ENCODE measurements at places on chromosomes 5 and 9. TPM values are rescaled to one million over a fixed set of nuclear protein-coding genes. Genes with fewer than 3 reads are reported as not detected.
A peak's percentile ranks its signal among the peaks of the same experiment; 100 is the strongest.

Gene PCDHGB7
- total RNA-seq = 4.2 TPM

Gene ARHGEF37
- total RNA-seq = 24.6 TPM

GRCh38 chr9:106758911-106759310 lies 104.1 kb upstream of the ZNF462 start:
- DNase-seq = no peak

DNA sequence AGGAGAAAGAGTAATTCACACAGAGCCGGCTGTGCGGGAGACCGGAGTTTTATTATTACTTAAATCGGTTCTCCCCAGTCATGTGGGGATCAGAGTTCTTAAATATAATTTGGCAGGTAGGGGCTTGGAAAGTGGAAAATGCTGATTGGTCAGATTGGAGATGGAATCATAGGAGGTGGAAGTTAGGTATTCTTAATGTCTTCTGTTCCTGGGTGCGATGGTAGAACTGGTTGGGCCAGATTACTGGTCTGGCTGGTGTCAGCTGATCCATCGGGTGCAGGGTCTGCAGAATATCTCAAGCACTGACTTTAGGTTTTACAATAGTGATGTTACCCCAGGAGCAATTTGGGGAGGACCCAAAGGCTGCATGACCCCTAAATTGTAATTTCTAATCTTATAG lies 4.6 kb upstream of the CERCAM start:
- DNase-seq = no peak

GRCh38 chr5:125057912-125058826 lies 311.7 kb upstream of the ZNF608 start:
- DNase-seq = no peak

- DNase-seq = no peak
These were observed 229.7 kb downstream of the MRPS30 start for GRCh38 chr5:45038366-45038987.

DNA sequence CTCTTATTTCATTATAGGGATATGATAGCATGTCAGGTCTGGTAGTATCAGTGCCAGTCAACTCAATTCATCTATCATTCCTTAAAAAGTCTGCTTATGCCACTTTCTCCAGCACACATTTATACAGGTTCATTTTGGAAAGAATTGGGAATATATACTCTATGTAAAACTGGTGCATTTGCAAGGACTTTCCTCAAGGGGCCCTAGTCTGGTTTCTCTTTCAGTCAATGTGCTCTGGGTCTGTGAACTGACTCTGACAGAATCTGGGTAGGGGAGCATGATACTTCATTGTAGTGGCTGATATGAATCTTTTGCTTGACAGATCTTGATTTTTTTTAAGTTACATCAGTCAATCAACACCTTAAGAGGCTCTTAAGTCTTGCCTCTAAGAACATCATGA lies 313.9 kb downstream of the HTR1A start:
- no peak for DNase-seq

- DNase-seq = no peak
These were observed 289.6 kb downstream of the MED10 start for GRCh38 chr5:6088706-6089105.

DNA sequence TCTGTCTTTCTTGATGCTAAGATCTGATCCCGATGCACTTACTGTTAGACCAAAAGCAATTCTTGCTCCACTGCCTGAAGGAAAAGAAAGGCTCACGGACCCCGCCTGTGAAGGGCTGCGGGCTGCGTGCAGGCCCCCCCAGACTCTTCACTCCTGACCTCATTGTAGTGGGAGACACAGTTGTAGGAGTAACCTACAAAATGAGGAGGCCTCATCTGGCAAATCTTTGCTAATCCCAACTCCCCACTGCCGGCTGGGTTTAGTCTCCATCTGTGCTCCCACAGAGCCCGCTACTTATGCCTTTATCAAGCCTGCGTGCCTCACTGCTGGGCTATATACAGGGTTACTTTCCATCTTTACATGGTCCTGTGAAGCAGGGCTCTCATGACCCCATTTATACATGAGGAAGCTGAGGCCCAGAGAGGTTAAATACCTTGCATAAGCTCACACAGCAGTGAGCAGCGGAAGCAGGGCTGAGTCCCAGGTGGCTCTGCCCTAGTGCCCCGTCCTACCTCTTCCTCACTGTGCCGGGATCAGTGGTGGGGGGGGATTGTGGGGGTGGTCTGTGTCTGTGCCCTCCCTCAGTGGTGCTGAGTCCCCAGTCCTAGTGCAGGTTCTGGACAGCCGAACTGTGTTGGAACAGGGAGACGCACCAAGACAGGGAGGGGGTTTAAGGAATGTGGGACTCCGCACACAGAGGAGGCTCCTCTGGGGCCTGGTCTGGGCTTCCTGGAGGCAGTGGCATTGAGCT lies 43.9 kb upstream of the RNF130 start:
- DNase-seq = peak; percentile 4

DNA sequence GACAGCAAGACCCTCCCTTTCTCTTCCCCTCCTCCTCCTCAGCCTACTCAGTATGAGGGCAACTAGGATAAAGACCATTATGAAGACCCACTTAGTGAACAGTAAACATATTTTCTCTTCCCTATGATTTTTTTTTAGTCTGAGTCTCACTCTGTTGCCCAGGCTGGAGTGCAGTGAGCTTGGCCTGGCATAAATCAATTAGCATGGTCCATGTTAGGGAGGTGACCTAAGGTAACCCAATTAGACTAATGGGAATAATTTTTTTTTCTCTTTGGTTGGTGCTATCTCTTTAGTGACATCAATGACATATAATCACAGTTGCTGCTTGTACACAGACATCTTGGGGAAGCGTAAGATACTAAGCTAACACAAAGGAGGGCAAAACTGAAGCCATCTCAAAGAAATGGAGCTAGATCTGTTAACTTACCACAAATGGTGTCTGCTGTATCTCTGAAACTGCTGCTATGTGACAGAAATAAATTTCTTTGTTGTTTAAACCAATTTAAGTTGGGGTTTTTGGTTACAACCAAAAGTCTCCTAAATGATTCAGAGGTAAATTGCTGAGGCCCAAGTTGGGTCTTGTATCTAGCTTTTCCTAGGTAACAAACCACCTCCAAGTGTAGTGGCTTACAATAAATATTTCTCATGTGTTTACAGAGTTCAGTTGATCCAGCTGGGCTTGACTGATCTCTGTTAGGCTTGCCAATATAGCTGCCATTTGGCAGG lies 13.3 kb downstream of the PKD2L2 start:
- no peak for DNase-seq

- DNase-seq = no peak
These were observed 307.2 kb downstream of the GADD45G start for GRCh38 chr9:89911721-89912604.

Gene CXCL14
- total RNA-seq = 61.6 TPM

GRCh38 chr5:42628821-42629220 lies 127.8 kb upstream of the CCDC152 start:
- no peak for DNase-seq

- no peak for DNase-seq
These were observed 116.1 kb upstream of the FSTL4 start for GRCh38 chr5:133728475-133728874.

Gene DMRTA1
- 1.0 TPM for total RNA-seq

Gene CDX1
- total RNA-seq = 140 TPM

Gene ZCCHC10
- total RNA-seq = 29.2 TPM

GRCh38 chr9:84322828-84323227 lies 17.7 kb downstream of the SLC28A3 start:
- no peak for DNase-seq

DNA sequence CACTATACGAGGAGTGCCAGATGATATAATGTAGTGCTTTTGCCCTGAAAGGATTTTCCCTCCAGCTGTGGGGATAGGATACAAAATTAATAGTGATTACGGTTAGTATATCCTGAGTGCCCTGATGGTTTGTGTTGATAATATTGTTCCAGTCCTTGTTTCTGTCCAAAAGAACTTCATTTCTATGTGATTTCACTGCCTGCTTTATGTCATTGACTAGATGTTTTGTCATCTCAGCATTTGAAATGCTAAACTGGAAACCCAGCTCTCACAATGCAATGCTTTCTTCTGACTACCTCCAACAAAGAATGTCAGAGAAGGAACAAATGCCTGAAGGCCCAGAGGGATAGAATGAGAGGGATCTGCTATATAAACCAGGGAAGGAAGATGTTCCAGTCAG lies 177.8 kb downstream of the NIPBL start:
- DNase-seq = no peak

DNA sequence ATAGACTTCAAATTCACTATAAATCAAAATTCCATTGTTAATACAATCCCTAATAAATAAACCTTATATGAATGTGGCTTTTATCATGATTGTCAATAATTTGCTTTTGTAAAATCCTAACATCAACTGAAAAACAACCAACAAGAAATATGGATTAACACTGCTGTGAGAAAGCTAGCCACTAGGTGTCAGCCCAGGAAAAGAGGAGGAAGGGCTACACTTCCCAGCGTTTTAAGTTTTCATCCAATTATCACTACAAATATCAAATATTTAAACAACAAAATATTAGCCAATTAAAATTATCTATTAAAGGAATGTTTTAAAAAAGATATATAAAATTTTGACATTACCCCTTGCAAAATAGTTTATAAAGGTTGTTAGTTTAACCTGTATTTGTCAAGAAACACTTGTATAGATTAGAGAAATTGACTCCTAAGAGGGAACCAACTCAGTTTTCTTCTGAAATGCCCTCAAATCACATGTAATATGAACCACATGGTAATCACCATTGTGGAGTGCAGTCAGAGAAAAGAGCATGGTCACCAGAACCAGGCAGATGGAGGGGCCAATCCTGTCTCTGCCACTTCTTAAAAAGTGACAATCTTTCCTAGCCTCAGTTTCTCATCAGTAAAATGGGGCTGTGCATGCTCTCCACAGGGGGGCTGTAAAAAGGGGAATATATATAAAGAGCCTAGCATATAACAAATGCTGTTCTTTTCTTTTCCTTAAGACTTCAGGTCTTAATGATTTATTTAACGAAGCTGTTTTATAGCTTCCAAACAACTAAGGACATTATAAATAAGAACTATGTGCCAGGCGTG lies 188.2 kb downstream of the CRB2 start:
- no peak for DNase-seq

GRCh38 chr5:141363952-141364660 lies at the start of gene PCDHGA5:
Gene PCDHGA5 (plus strand): TSS chr5:141364162. CDS start chr5:141364331, 169 bp downstream.
- no peak for DNase-seq

Data from mucosa of descending colon (tissue), 3 donors.